ENCODE measurements at places on chromosomes 12 and 14. TPM values are rescaled to one million over a fixed set of nuclear protein-coding genes. Genes with fewer than 3 reads are reported as not detected.

The DIO2 gene
- not detected for total RNA-seq

The SNAPC1 gene
- total RNA-seq = 4.8 TPM

The MYH6 gene
- total RNA-seq = not detected

The OR6C2 gene
- not detected for total RNA-seq

The ITGA5 gene
- total RNA-seq = 159 TPM
